Dorsolateral prefrontal cortex (tissue), 122 donors: ENCODE measurements at places on chromosomes 6 and 20.

GRCh38 chr20:62355516-62355877 lies 11.6 kb downstream of the LAMA5 start:
- DNase-seq, result no peak

DNA sequence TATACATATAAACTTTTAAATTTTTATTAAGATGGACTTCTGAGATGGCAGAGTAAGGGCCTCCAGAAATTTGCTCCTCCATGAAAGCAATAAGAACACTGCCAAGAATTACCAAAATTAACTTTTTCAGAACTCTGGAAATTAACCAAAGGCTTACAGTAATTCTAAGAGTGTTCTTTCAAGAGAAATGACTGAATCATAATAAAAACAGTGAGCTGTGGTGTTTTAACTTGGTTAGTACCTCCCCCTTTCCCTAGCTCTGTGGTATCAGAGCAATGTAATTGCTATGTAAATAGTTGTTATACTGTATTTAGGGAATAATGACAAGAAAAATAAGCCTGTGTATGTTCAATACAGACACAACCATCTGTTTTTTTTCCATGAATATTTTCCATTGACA lies 19.0 kb downstream of the HECA start:
- no peak for DNase-seq

DNA sequence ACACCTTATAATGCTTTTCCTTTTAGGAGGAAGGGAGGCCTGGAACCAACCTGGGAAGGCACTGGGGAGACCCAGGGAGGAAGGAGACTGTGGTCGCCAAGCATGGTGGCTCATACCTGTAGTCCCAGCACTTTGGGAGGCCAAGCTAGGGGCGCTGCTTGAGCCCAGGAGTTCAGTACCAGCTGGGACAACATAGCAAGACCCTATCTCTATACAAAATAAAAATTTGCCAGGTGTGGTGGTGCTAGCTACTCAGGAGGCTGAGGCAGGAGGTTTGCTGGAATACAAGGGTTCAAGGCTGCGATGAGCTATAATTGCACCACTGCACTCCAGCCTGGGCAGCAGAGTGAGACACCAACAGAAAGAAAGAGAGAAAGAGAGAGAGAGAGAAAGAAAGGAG lies 36.2 kb downstream of the PPP1R14C start:
- no peak for DNase-seq

DNA sequence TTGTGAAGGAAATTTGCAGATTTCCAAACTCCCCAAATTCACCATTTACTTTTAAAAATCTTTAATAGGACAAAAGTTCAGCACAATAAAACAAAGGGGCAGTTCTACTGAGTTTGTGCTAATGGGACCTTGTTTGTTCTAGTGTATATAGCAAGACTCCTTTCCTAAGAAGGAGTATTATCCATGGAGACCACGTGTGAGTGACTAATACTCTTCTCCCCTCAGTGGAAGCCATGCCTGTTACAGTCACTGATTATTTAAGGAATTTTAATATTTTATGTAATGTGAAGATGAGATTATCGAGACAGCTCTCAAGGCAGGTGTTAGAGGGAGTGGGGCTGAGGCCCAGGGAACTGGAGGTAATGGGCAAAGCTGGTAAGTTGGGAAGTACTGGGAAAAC lies 16.4 kb upstream of the QKI start:
- DNase-seq, result no peak

DNA sequence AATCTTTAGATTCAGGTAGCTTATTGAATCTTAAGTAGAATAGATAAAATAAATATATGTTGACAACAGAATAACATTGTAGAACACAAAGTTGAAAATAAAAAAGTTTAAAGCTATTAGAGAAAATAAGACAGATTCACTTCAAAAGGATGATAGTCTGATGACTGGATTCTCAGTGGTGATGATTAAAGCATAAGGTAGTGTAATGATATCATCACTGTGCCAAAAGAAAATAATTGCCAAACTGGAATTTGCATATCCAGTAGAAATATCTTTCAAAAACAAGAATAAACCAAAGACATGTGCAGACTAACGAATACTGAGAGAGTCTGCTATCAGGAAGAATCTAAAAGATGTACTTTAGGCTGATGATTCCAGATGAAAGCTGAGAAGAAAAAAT lies 30.2 kb downstream of the ENPP1 start:
- DNase-seq, result no peak

DNA sequence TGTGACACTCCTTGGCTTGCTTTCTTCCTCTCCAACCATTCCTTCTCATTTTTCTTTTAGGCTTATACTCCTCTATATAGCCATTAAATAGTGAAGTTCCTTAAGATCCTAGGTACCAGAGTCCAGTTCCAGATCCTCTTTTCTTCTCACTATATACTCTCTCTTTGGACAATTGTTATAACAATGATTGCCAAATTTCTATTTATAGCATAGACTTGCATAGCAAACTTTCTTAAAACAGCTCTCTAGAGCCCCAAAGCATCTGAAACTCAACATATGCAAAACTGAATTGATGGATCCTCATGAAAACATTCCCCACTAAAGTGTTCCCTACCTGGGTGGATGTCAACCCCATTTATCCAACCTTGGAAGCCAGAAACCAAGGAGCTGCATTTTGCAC lies 13.4 kb downstream of the PHIP start:
- no peak for DNase-seq

DNA sequence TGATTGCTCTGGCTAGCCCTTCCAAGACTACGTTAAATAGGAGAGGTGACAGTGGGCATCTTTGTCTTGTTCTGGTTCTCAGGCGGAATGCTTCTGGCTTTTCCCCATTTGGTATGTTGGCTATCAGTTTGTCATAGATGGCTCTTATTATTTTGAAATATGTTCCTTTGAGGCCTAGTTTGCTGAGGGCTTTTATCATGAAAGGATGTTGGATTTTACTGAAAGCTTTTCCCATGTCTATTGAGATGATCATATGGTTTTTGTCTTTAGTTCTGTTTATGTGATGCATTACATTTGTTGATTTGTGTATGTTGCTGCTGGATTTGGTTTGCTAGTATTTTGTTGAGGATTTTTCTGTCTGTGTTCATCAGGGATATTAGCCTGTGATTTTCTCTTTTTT lies 9.9 kb upstream of the RNASET2 start:
- no peak for DNase-seq

- DNase-seq, result no peak
Observed at GRCh38 chr6:105482921-105483320, 80.0 kb upstream of the PREP start.

DNA sequence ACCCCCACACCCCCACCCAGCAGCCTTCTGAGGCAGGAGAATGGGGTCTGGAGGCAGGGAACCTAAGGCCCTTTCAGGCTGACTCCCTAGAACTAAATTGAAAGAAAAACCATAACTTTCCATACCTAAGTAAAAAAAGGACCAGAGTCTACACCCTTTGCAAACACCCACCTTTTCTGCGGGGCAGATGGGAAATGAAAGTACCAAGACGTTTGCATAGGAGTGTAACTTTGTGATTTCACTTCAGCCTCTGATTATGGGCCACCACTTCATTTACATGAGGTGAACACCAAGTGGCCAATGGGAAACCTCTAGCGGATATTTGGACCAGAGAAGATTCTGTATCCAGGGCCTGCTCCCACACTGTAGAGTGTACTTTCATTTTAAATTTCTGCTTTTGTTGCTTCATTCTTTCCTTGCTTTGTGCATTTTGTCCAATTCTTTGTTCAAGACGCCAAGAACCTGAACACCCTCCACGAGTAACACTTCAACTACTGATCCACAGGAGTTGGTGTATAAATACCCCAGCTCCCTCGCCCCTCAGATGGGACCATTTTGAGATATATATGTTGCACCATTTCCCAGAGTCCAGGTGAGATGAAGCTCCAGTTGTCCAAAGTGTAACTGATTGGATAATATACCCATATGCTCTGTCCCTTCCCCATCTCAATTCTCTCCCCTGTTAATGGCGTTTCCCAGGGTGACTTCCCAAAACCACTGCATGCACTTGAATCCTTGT lies 18.9 kb upstream of the SRSF6 start:
- no peak for DNase-seq

DNA sequence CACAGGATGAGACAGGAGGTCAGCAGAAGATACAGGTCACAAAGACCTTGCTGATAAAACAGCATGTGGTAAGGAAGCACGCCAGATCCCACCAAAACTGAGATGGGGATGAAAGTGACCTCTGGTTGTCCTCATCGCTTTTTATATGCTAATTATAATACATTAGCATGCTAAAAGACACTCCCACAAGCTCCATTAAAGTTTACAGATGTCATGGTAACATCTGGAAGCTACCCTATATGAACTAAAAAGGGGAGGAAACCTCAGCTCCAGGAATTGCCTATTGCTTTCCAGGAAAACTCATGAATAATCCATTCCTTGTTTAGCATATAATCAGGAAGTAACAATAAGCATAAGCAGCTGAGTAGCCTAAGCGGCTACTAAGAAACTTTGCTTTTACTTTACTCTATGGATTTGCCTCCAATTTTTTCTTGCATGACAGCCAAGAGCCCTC lies 8.4 kb upstream of the RIN2 start:
- DNase-seq, result no peak

DNA sequence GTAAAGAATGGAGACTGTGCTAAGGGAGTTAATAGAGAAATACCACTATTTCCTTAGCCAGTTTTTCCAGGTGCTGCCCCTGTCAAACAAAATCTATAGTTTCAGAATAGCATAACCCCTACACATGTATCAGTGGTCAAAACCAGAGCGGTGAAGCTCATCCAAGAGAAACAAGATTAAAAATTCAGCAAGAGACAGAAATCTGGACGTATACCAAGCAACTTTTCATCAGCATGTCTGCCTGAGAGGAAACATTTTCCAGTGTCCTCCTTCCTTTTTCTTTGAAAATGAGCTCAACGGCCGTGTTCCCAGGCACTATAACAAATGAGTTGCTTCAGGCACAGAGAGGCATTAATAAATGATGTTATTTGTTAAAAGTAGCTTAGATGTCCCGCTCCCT lies 416.5 kb downstream of the BCKDHB start:
- DNase-seq, result no peak

GRCh38 chr20:62754122-62754990 lies 41.9 kb upstream of the MRGBP start:
- DNase-seq, result no peak

- no peak for DNase-seq
Observed at GRCh38 chr6:133062696-133063306, 178.4 kb upstream of the EYA4 start.

GRCh38 chr6:28729501-28730402 lies 194.0 kb downstream of the TRIM27 start:
- DNase-seq, result no peak

DNA sequence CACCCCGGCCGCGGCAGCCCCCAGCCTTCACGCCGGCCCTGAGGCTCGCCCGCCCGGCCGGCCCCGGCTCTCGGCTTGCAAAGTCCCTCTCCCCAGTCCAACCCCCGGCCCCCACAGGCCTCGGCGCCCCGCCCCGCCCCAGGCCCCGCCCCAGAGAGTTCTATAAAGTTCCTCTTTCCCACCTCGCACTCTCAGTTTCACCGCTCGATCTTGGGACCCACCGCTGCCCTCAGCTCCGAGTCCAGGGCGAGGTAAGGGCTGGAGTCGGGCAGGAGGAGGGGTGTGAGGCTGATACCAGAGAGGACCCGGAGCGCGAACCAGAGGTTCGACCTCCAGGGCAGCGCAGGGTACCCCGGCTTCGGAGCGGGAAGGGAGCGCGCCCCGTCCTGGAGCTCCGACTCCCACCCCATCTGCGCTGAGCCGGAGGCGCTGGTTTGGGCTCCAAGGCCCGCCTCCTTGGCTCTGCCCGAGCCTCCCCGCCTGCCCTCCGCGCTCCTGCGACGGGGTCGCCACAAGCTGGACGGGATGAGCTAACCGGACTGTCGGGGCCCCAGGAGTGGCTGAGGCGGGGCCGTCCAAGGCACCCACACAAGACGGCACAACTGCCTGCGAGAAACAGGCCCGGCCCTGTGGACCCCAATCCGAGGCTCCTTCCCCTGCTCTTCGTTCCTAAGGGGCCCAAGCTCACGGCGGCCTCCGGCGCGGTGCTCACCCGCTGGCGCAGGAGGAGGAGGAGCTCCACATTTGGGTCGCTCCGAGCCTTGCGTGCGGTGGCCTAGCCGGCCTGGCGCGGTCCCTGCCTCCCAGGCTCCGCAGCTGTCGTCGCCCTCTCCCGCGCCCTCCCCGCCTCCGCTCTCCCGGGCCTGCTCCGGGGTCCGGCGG lies at the start of gene IRF4:
Gene IRF4 (plus strand): TSS at position 194 of the 882 bp plus-strand sequence. CDS start 1,401 bp downstream, outside the sequence.
- DNase-seq, result no peak

GRCh38 chr6:48475275-48475674 lies 364.3 kb upstream of the PTCHD4 start:
- no peak for DNase-seq

- DNase-seq, result no peak
Observed at GRCh38 chr20:22944062-22944461, 91.0 kb upstream of the SSTR4 start.

DNA sequence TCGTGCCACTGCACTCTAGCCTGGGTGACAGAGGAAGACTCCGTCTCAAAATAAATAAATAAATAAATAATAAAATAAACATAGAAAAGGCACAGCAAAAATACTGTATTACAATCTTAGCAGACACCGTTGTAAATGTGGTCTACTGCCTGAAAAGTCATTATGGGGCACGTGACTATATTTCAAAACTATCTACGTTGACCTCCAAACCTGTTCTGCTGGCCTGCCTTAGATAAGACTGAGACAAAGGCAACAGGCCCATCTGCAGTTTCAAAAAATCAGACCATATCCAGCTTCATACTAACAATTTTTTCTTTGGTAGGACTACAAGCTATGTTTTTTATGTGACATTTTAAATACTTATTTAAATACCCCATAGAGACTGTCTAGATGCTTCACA lies 59.1 kb downstream of the AGPAT4 start:
- no peak for DNase-seq

DNA sequence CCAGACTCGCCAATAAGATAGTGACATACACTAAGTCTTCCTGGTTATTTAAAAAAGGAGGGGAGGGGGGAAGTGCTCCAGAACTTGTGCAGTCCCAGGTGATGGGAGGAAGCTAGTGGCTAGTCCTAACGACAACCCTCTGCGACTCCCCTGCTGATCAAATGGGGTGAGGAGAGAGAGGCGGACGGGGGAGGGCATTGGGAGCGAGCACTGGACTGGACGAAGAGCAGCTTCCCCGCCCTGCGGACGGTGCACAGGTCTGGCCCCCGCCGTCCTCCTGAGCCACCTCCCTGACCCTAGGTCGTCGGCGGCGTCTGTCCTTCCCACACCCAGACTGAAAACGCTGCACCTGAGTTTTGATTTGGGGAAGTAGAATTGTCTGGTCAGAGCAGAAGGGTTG lies 2.2 kb upstream of the OLIG3 start:
- no peak for DNase-seq

DNA sequence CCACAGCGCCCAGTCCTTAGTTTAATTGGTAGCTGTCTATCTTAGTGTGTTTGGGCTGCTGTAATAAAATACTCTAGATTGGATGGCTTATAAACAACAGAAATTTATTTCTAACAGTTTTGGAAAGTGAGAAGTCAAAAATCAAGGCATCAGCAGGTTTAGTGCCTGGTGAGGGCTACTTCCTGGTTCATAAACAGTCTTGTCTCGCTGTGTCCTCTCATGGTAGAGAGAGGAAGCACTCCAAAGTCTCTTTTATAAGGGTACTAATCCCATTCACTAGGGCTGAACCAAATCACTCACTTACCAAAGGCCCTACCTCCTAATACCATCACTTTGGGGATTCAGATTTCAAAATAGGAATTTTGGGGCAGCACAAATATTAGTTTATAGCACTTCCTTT lies 336.9 kb upstream of the RSPO3 start:
- DNase-seq, result no peak
